Sciatic nerve (tissue), 2 donors: ENCODE measurements at places on chromosomes 7 and 10. TPM values are rescaled to one million over a fixed set of nuclear protein-coding genes. Genes with fewer than 3 reads are reported as not detected.

MLXIPL gene
- 23.8 TPM for total RNA-seq

OGDHL gene
- not detected for total RNA-seq

PROSER2 gene
- 23.7 TPM for total RNA-seq

TMEM229A gene
- total RNA-seq = 0.27 TPM

PKD2L1 gene
- total RNA-seq = not detected

ZNF248 gene
- 22.3 TPM for total RNA-seq

SFMBT2 gene
- 14.6 TPM for total RNA-seq

CALML5 gene
- total RNA-seq = not detected

ZNF425 gene
- 3.2 TPM for total RNA-seq

RBP4 gene
- 42.7 TPM for total RNA-seq

ENTPD1 gene
- total RNA-seq = 28.7 TPM

NKX1-2 gene
- total RNA-seq = not detected

GALNT11 gene
- 37.4 TPM for total RNA-seq

PANK1 gene
- 4.9 TPM for total RNA-seq
